Fibroblast of skin of right biceps (primary cell): ENCODE measurements at places on chromosomes 4 and X.

DNA sequence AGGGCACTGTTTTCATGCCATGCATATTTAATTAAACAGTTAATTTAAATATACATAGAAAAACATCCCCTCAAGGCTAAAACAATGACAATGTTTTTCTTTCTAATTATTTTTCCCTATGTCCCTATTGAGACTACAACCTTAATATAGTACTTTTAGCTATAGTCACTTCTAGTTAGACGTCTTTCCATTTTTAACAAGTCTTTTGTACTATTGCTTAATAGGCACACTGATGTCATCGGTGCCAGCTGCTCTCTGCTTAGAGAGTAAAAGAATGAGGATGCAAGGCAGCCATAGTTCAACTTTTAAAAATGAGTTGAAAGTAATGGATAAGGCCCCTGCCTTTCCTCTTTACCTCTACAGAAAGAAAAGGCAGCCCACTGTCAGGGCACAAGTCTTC is 191.1 kb downstream of the KCTD8 start:
- DNase-seq = no peak

DNA sequence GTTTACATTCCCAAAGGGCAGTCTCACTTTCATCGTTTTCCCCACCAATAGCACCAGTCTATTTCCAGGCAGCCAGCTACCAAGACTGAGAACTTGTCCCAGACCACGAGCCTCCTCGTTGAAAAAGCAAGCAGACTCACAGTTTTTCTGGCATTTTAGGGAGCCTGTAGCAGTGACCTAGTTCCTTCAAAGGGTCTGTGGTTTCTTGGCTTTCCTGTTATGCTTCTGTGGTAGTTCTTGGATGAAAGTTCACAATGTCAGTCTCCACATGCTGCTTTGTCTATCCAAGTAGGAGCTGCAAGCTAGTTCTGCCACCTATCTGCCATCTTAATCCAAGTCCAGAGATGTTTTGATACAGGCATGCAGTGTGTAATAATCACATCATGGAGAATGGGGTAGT is 151.6 kb upstream of the ZC4H2 start:
- DNase-seq = no peak

GRCh38 chr4:67499799-67500198 is 45.5 kb downstream of the CENPC start:
- no peak for DNase-seq

- DNase-seq = peak; percentile 72
Measured at GRCh38 chrX:153333266-153333665, 687 bp upstream of the ZNF275 start.

DNA sequence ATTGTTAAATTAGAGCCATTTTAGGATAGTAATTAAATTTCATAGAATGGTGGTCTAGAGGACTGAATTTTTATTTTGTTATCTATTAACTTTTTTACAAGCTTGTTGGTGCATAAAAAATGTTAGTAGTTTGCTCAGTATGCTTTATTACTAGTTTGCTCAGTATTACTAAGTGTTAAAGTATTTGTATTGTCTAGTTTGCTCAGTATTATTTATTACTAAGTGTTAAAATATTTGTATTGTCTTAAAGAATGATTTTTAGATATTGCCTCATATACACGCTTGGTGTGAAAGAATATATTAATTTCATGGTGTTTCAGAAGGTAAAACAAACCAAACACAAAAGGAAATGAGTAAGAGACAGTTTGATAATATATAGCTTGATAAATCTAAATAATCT is 268.4 kb upstream of the MAGEB18 start:
- DNase-seq = peak; percentile 0

- DNase-seq = no peak
Measured at GRCh38 chrX:100274916-100275315, 135.2 kb downstream of the PCDH19 start.

DNA sequence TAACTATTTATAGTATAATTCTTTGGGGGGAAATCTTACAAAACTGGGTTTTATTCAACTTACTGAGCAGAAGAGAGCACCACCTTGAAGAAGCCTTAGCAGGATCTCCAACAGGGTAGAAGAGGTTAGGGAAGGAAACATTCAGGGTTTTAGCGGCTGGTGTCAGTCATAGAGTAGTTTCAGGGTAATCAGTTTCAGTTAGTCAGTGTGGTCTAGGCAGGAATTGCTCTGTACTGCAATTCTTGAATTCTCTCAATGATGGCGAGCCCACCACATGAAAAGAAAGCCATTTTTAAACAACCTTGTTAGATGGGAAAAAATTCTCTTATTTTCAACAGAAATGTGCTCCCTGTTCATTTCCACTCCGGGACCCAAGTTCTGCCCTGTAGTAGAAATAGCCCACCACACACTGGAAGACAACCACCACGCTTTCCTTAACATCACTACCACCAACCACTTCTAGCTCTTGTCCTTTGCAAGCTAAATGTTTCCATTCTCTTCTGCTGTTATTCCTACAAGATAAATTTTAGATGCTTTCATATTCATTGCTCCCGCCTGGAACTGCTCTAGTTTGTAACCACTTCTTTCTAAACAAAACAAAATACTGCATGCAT is 25.9 kb downstream of the COL25A1 start:
- DNase-seq = no peak

GRCh38 chrX:40009462-40009851 is 88.3 kb downstream of the BCOR start:
- DNase-seq = peak; percentile 32

GRCh38 chrX:9644335-9644734 is 121.3 kb downstream of the GPR143 start:
- DNase-seq = no peak

- no peak for DNase-seq
Measured at GRCh38 chrX:140477987-140478386, 26.9 kb downstream of the SOX3 start.

DNA sequence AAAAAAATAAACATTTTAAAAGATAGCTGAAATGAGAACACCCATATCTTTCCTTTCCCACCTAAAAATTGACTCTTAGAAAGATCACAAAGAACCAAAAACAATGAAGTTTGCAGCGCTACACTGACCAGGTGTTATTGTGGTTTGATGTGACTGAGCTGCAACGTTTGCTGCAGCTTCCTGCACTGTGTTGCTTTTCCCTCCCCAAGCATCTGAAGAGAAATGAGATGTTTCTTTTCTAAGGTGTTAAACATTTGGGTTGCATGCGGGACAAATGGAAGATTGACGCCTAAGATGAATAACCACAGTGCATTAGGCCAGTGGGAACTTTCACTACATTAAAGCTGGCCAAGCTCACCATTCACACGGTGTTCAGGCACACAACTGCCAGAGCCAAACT is 8.9 kb downstream of the LEF1 start:
- DNase-seq = no peak

DNA sequence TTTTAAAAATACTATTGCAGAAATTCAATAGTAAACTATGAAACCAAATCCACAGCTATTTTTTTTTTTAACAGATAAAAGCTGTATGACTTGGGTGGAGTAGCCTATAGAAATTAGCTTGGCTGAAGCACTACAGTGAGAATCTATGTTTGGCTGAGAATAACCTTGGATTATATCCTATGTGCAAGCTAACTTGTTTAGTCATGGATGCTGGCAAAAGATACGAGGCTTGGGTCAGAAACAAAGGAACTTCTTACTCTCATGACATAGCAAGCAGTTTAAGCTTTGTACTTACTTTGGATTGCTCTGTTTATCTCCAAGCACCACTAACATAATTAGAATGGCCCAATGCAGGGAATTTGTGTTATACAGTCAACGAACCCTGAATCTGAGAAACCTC is 119.2 kb upstream of the GRID2 start:
- DNase-seq = peak; percentile 34

GRCh38 chrX:9605484-9605883 is 140.6 kb downstream of the TBL1X start:
- DNase-seq = no peak

GRCh38 chr4:30538794-30539193 is 181.4 kb upstream of the PCDH7 start:
- no peak for DNase-seq

DNA sequence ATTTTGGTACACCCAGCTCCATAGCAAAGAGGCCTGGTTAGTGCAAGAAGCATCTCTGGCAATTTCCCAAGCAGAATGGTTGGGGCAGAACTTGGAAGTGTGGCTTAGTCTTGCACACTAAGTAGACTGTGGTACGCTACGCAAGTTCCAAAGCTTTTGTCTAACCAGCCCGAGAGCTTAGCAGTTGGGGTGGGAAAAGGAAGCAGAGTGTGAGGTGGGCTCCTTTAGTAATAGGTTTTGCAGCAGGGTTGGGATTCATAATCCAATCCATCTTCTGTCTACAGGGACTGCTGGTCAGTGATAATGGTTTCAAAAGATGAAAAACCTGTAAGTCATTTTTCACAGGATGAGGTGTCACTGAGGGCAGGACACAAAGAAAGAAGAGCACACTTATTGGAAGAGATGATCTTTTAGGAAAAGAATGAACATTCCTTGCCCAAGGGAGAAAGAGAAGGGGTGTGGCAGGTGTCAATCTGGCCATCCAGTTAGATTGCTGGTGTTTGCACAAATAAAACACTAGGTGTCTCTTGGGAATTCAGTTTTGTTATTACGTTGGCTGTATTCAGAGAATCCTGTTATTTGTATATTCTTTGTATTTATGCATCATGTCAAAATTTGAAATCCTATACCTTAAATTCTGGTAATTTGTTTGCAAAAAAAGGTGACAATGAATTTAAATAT is 244.3 kb downstream of the GPAT3 start:
- no peak for DNase-seq

DNA sequence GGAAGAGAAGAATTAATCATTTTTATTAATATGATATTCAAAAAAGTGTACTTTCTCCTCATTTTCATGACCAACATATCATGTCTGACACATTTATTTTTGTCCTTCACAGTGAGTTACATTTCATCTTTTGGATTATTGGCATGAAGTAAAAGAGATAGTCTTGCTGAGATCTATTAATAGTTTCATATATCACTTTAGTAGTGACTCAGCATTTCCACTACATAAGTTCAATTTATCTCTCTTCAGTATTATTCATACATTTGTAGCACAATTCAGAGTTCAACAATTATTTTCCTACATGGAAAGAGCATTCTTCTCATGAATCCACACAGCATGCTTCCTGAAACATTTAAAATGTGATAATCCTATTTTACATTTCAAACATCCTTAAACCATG is 1461.1 kb downstream of the TECRL start:
- peak; percentile 2 for DNase-seq

GRCh38 chr4:134883831-134884449 is 682.4 kb upstream of the PABPC4L start:
- DNase-seq = no peak

GRCh38 chr4:88963817-88964216 is 93.2 kb downstream of the FAM13A start:
- no peak for DNase-seq

DNA sequence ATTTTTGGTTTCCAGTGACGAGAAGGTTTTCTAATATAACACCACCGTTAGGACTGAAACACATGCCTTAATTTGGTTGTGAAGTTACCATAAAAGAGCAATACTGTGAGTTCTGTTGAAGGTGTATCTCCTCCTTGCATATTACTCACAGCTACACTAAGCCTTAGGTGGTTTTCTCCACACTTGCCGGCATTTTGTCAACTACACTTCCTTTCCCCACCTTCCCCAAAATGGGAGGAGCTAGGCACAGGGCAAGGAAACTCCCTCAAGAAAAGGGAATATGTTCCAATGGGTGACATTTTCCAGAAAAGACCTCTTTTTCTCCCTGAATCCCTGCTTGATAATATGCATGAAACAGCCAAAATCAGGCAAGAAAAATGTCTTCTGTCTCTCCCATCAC is 44.8 kb downstream of the RELL1 start:
- no peak for DNase-seq

DNA sequence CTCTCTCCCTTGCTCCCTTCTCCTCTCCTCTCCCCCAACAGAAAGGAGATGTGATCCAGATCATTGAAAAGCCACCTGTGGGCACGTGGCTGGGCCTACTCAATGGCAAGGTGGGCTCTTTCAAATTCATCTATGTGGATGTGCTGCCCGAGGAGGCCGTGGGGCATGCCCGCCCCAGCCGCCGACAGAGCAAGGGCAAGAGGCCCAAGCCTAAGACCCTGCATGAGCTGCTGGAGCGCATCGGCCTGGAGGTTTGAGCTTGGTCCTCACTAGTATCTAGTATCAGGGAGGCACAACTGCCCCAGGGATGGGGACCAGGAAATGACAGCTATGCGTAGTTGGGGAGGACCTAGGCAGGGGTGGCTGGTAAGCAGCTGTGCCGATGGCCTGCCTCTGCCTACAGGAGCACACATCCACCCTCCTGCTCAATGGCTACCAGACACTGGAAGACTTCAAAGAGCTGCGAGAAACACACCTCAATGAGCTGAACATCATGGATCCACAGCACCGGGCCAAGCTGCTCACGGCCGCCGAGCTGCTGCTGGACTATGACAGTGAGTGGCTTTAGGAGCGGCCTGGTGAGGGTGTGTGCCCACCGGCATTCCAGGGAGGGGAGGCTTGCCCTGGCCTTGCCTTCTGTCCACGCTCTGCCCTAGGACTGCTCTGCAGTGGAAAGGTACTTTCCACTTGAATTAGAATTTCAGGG is 13.0 kb downstream of the SASH3 start:
- no peak for DNase-seq

DNA sequence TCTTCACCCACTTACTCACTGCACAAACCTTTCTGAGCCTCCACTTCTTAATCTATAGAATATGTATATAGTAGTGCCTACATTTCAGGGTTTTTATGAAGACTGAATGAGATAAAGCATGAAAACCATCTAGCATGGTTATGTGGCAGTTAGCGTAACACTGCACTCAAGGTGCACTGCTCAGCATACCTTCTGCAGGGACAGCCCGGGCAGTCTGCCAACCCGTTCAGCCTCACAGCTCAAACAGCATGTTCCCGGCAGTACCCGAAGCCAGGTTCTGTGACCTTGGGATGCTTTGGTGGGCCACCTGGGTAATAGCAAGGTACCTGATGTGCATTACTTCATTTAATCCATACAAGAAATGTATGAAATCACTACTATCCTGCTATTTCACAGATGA is 81.4 kb downstream of the DOCK11 start:
- DNase-seq = no peak

GRCh38 chrX:150966235-150966634 is 16.9 kb upstream of the HMGB3 start:
- DNase-seq = no peak
